Renal pelvis (tissue), 12 donors: ENCODE measurements at places on chromosomes 16 and 17.

DNA sequence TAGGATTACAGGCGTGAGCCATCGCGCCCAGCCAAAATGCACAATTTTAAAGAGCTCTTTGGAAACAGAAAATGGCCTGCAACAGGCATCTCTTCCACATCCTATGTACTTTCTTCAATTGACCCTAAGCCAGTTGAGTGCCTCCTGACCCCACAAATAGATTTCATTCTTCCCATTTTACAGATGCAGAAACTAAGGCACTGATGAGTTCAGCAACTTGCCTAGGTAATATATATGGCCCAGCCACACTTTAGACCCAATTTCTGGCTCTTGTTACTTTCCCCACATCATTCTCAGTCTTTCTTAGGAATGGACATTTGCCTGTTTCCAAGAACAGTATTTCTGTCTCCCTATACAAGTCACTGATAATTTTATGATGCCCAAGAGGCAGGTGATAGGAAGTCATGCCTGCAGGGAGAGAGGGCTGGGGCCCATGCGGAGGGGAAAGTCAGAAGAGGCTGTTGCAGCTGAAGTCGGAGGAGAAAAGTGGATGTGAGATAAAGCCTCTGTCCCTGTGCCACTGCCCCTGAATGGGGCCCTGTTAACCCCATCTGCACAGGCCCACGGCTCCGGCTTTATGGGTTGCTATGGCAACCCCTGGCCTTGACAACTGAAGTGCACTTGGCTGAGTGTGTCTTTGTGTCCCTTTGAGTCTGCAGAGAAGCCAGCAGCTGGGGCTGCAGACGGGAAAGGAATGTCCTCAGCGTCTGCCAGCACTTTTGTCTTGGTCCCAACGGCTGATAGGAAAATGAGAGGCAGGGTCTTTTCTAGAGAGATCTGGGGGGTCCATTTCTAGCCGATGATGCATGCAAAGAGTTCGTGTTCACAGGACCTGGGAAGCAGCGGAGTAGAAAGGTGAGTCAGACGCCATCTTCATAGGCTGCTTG is 45.9 kb downstream of the ABAT start:
- DNase-seq = peak; percentile 84

- peak; percentile 14 for DNase-seq
Measured at GRCh38 chr16:84766978-84767773, 52.6 kb upstream of the CRISPLD2 start.

GRCh38 chr17:30220414-30220813 is 15.1 kb downstream of the SLC6A4 start:
- no peak for DNase-seq

DNA sequence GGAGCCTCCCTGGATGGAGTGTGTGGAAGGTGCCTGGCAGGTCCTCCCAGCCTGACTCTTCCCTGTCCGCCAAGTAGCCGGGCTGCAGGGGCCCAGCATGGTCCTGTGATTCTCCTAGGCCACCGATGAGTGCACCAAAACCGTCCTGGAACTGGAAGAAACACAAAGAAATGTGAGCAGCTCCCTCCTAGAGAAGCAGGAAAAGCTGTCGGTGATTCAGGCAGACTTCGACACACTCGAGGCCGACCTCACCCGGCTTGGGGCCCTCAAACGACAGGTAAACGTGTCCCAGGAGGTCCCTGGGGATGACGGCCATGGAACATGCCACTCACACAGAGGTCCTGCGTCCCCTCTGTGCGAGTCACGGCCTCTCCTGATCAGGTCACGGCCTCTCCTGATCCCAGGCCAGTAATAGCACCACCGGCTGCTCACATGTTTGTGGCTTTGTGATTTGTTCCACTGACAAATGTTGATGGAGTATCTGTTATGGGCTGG is 4.2 kb upstream of the GAA start:
- DNase-seq = no peak

DNA sequence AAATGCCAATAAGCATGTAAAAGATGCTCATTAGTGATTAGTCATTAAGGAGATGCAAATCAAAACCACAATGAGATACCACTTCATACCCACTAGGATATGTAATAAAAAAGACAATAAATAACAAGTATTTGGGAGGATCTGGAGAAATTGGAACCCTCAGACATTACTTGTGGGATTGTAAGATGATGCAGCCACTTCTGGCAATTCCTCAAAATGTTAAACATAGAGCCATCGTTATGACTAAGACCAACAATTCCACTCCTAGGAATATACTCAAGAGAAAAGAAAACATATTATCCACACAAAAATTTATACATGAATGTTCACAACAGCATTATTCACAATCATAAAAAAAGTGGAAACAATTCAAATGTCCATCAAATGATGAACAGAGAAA is 336.2 kb upstream of the PMFBP1 start:
- DNase-seq = no peak

GRCh38 chr17:52790359-52790955 is 631.9 kb upstream of the CA10 start:
- DNase-seq = no peak

DNA sequence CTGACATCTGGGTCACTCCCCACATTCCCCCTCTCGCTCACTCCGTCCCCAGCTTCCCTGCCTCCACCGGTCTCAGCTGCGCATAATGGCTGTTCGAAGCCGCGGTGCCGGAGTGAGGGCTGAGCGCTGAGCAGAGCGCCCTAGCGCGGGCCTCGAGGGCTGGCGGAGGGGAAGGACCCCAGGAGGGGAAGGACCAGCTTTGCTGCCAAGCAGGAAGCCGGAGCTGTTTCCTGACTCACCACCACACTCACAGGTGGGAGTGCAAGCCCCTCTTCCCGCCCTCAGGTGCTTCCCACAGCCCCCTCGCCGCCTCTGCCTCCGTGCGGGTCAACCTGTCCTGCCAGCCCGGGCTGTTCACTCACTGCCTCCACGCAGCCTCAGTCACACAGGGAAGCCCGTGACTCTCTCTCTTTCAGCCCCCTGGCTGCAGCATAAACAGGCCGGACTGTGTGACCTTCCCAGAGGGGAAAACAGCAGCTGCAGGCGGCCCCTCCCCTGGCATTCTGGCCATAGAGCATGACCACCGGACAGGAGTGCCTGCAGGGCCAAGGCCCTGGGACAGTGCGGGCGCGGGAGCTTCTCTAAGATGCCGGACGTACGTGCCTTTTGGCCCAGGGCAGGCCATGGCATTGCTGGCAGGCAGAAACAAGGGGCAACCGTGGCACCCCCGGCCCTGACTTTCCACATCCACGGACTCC is 23.7 kb downstream of the SLC43A2 start:
- DNase-seq = no peak

DNA sequence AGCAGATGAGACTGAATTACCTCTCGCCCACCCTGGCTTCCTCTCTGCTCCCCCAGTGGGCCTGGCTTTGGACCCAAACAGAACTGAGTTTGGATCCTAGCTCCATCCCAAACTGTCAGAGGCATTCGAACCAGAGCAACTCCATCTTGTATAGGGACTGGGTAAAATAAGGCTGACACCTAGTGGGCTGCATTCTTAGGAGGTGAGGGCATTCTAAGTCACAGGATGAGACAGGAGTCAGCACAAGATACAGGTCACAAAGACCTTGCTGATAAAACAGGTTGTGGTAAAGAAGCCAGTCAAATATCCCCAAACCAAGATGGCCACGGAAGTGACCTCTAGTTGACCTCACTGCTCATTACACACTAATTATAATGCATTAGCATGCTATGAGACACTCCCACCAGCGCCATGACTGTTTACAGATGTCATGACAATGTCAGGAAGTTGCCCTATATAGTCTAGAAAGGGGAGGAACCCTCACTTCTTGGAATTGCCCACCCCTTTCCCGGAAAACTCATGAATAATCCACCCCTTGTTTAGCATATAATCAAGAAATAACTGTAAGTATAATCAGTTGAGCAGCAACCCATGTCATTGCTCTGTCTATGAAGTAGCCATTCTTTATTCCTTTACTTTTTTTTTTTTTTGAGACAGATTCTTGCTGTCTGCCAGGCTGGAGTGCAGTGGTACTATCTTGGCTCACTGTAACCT is 44.4 kb downstream of the LYRM1 start:
- DNase-seq = no peak

DNA sequence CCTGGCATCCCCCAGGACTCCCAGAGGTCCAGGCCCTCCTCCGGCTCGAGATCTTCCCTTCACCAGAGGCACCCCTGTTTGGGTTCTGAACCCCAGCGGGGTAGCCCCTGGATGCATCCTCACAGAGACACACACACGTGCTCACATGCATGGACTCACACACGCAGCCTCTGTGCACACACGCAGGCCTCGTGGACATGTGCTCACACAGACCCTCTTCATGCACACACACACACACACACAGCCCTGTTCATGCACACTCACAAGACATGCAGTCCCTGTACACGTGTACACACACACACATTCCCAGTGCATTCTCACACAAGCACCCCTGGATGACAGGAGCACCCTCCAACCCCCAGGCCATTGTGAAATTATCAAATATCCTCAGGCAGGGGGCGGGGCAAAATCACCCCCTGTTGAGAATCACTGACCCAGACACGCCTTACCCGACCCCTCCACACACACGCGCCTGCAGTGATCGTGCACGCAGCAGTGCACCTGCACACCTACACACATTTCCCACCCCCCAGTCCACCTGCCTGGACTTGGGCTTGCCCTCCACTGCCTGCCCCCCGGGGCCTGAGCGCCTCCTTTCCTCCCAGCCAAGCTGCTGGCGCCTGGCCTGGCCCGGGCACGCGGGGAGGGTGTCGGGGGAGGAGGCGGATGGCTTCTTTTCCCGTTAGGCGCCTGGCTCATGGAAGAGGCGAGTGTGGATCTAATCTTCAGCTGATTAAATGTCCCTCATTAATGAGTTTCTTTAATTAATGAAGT is 62.6 kb downstream of the ENGASE start:
- no peak for DNase-seq

- DNase-seq = no peak
Measured at GRCh38 chr16:83674931-83675535, 132.7 kb upstream of the HSBP1 start.

- no peak for DNase-seq
Measured at GRCh38 chr17:44115585-44116415, 7.6 kb downstream of the HDAC5 start.

GRCh38 chr17:64196601-64197000 is 66.5 kb downstream of the TEX2 start:
- DNase-seq = no peak

- no peak for DNase-seq
Measured at GRCh38 chr17:38728290-38728831, 1.8 kb upstream of the CISD3 start.
